Motor neuron (in vitro differentiated cells): ENCODE measurements at places on chromosomes 6 and 20.
A peak's percentile ranks its signal among the peaks of the same experiment; 100 is the strongest.

- peak; percentile 23 for ATAC-seq
Measured at GRCh38 chr20:21238818-21239536, 64.2 kb upstream of the XRN2 start.

GRCh38 chr6:110652520-110652919, 162.7 kb downstream of the CDK19 start:
- ATAC-seq: no peak

- ATAC-seq: no peak
Measured at GRCh38 chr6:153076431-153076830, 54.7 kb downstream of the RGS17 start.

GRCh38 chr20:61846741-61847419, 218.8 kb downstream of the TAF4 start:
- no peak for ATAC-seq

GRCh38 chr6:10723567-10723881, 654 bp downstream of the TMEM14C start:
- no peak for ATAC-seq

DNA sequence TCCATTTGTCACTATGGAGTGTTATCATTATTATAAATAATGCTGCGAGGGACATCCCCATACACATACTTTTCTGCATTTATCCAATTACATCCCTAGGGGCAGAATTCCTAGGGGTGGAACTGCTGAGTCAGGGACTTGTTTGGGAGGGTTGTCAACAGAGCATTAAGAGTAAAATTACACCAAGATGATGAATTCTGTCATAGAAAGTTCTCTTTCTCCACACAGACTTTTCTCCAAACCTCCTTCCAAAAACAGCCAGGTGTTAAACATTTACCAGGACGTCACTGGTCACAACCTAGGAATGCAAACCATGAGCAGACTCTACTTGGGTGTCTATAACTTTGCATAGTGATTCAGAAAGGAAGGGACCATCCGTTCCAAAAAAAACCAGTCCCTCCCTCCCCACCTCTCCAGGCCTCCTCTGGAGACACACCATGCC, 95.5 kb downstream of the PRND start:
- ATAC-seq: no peak

GRCh38 chr20:24809606-24810005, 139.5 kb upstream of the CST7 start:
- ATAC-seq: no peak
